D721Med (cell line): ENCODE measurements at places on chromosomes 3 and 15.

- DNase-seq, result no peak
These were observed 896.0 kb downstream of the MCTP2 start for GRCh38 chr15:95127356-95127755.

DNA sequence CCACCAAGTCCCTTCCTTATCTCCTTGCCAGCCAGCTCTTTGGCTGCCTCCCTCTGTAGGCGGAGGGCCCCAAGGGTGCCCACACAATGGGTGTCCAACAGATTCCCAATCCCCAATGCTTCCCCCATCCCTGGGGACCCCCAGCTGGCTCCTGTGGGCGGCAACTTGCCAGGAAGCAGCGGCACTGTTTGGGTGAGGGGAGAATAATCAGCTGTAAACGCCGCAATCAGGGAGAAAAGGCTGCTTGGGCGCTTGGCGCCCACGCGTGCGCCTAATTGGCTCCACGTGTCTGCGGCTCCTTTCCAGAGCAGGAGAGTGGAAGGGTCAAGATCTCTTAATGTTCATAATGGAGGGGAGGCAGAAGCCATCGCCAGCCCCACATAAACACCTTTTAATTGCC, 67.9 kb upstream of the TMEM115 start:
- no peak for DNase-seq

DNA sequence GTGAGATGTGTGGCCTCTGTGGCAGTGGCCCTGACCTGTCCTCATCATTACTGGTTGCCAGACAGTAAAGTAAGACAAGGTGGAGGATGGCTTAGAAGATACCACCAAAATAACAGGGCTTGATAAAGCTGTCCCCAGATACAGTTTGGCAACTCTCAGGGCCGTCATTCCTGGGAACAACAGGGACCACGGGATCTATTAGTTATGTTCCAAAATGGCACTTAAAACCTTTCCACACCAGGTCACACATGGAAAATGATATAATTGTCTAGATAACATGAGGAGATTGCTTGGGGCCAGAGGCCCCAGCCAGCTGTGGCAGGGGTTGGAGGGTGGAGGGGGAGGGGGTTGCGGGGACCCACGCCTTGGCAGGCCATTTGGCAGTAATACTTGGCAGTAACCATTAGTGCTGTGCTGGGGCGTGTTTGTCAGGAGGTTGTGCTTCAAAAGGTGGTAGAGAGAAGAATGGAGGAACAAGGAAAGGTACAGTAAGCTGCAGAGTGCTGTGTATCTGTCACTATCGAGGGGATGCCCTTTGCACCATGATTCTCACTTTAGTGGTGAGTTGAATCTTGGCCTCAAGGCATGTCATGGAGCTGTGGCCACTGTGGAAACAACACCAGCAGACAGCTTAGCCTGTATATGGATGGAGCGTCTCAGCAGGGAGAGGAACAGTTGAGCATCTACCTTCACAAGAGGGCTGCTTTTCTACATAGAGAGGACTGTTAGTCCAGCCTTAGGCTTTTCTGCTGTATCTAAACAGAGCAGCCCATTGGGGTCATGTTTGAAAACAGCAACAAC, 14.0 kb downstream of the PLCL2 start:
- DNase-seq, result no peak

GRCh38 chr3:63192248-63192647, 85.9 kb upstream of the SYNPR start:
- DNase-seq, result no peak

GRCh38 chr15:75407083-75407482, 38.7 kb upstream of the MAN2C1 start:
- no peak for DNase-seq
